ENCODE measurements at places on chromosomes 7 and 10.

GRCh38 chr7:1738511-1738910, 68.4 kb downstream of the ELFN1 start:
- no peak for DNase-seq

GRCh38 chr10:35480142-35480541, 125.0 kb upstream of the GJD4 start:
- DNase-seq, result peak; percentile 10

DNA sequence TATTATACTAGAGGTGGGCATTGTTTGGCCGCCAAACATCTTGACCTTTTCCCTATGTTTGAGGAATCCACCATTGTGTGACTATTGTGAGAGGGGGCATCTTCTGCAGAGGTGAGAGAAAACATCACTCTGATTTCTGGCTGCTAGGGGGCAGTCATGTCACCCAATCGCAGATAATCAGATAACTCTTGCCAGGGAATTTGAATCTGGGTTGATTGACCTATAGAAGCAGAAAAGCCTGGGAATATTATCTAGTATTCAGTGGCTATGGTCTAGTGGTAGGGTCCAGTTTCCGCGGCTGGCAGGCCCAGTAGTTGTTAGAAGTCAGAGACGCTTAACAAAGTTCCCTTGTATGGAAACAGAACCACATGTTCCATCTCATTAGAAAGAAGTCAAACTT, 808.5 kb downstream of the PHTF2 start:
- DNase-seq, result peak; percentile 11

- no peak for DNase-seq
These were observed 240.6 kb downstream of the VTI1A start for GRCh38 chr10:112687647-112688046.

DNA sequence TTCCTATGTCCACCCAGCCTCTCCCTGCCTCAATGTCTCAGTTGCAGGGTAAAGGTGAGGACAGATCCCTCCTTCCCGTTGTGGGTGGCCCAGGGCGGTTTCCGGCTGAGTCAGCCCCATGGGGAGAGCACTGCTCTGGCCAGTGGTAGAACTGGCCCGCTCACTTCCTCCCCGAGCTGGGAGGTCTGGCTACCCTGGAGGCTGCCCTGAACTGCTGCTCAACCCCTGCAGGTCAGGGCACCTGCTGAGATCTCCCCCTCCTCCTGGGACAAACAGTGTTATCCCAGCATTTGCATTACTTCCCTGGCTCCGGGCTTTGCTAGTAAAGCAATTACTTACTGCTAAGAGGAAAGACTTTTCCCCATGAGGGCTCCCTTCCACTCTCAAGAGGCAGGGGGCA, 21.4 kb upstream of the IMPDH1 start:
- no peak for DNase-seq

DNA sequence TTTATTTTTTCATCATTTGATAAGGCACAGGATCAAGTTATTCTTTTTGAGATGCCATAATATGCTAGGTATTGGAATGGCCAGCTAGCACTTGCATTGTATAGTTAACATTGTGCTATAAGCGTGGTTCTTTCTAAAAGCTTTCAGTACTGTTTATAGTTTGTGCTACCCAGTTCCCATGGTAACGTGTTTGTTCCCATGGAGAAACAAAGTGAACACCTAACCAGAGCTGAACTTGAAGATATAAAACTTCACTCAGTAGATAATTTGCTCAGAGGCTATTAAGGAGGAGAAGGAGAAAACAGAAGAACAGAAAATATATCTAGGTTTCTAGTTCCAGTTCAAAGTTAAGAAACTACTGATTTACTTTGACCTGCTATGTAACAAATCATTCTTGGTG, 23.6 kb upstream of the ITGB8 start:
- DNase-seq, result no peak

DNA sequence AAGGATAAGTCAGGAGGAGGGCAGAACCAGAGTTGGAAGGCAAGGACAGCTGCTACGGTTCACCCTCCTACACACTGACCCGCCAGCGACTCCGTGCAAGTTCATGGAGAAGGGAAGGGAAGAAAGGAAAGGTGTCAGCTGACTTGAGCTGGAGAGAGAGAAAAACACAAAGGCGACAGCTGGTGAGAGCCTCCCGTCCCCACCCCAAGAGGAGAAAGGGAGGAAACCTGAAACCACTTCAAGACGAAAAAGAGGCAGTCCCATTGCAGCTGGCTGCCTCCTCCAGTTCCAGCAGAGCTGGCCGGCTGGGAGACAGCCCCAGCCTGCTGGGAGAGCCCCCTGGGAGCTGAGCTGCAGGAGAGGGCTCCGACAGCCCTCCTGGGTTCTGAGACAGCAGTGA, 75.2 kb downstream of the PARD3 start:
- peak; percentile 45 for DNase-seq

- no peak for DNase-seq
These were observed 316.0 kb upstream of the AOAH start for GRCh38 chr7:37040330-37040729.

GRCh38 chr7:90621125-90621746, 25.1 kb downstream of the CDK14 start:
- no peak for DNase-seq

DNA sequence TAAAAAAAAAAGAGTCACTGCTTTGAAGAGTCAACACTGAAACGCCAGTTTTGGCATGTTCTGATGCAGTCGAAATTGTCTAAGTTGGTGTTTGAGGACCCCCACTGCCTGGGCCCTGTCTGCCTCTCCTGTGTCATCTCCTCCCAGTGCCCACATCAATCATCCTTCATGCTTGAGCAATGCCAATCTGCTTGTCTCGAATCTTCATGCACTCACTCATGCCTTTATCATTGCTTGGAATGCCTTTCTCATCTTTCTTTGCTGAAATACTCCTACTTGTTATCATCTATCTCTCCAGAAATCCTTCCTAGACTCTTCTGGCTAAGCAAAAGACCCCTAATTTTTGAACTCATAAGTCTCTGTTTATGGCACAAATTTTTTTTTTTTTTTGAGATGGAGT, 42.1 kb upstream of the PLPP4 start:
- no peak for DNase-seq

DNA sequence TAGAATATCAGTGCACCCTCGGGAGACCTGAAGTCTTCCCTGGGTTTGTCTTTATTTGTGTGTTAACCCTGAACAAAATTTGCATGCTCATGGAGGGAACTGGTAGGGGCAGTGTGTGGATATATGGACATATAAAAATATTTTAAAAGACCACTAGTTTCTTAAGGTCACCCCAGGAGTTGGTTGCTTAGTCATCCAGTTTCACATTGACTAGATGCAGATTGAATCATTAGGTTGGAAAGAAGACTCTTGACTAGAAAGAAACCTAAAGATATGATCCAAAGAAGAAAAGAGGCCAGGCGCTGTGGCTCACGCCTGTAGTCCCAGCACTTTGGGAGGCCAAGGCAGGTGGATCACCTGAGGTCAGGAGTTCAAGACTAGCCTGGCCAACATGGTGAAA, 137.1 kb downstream of the KAT6B start:
- no peak for DNase-seq

DNA sequence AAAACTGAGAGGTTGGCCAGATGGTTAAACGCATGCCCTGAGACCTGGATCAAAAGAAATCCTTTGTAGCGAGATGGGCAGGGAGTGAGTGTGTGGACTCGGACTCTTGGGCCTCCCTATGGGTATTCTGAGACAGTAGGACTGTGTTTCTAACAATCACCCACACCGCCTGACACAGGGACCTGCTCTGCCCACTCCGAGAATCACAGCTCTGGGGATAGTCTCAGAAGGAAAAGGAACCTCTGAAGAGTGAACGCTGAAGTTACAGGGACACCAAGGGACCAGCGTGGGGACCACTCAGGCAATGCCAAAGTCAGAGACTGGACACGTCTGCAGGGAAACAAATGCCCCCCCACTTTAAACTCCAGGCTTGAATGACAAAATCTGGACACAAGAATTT, 242.1 kb upstream of the TCERG1L start:
- no peak for DNase-seq

DNA sequence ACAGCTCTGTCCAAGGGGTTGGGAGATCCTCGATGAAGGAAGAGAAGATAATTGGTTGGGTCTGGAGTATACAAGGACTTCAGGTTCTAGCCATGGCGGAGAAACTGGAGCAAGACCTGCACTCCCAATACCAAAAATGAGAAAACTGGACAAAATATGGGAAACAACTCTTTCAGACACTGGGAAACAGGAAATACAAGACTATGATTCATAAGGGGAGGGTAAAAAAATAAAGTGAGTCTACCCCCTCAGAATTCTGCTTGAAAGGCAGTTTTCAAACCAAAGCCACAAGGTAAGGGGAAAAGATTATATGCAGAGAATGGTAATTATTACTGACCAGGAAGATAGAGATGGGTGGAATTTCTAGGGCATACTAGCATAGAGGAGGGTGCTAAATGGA, 10.2 kb upstream of the SEC61G start:
- DNase-seq, result no peak

DNA sequence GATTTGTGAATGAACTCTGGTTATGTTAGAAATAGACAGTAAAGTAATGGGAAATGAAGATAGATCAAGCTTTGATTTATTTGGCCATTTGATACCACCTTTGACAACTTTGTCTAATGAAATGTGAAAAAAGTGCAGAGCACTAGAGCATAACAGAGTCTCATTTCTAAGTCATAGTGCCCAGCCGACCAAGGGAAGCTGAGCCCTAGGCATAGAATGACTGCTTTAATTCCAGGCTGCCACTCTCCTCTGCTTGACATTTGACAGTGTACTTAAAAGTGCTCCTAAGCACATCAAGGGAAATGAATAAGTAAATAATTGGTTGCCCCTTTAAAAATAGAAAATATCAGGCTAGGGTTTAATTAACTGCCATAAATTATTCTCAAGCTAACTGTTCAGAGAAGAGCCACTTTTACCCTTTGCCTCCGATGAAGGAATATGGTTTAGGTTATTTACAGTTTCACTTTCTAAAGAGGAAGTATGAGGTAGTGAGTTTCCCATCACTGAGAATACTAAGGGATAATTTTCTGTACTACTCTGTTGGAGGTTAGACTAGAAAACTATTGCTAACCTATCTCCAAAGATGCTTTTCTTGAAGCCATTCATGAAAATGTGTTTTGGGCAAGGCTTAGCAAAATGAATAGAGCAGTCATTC, 591.6 kb downstream of the REEP3 start:
- DNase-seq, result no peak

- DNase-seq, result no peak
These were observed 309.3 kb downstream of the TCERG1L start for GRCh38 chr10:131002031-131002861.

- DNase-seq, result no peak
These were observed 43.8 kb upstream of the GPR26 start for GRCh38 chr10:123622381-123622780.

DNA sequence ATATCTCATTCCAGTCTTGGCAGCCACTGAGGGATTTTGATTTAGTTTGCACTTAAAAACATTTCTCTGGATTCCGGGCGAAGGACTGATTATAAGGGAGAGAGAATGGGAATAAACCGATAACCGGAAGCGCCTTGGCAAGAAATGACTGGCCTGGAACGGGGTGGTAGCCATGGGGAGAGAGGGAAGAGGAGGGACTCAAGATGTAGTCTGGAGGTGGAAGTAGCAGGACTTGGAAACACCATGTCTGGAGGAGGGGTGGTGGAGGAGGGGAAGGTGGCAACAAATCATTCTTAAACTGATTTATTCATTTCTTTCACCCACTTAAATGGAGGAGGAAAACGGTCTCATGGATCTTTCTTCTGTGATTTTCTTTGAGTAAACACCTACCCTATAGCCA, 238.1 kb downstream of the REEP3 start:
- DNase-seq, result no peak

DNA sequence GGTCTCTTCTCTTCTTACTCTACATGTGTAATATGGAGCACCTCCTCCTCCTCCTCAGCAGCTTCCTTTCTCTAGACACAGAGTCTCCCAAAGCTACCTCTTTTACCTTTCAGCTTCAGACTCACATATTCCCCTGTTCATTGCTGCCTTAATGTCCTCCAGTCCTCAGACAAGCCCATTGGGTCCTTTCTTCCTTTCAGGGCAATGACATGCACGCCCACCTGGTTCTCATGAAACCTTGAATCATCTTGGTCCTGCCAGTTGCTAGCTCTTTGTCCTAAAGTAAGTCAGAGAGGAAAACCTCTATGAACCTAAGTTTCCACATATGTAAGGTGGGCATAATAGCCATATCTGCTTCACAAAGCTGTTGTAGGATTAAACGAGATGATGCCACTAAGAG, 227.0 kb downstream of the RPS24 start:
- DNase-seq, result no peak

DNA sequence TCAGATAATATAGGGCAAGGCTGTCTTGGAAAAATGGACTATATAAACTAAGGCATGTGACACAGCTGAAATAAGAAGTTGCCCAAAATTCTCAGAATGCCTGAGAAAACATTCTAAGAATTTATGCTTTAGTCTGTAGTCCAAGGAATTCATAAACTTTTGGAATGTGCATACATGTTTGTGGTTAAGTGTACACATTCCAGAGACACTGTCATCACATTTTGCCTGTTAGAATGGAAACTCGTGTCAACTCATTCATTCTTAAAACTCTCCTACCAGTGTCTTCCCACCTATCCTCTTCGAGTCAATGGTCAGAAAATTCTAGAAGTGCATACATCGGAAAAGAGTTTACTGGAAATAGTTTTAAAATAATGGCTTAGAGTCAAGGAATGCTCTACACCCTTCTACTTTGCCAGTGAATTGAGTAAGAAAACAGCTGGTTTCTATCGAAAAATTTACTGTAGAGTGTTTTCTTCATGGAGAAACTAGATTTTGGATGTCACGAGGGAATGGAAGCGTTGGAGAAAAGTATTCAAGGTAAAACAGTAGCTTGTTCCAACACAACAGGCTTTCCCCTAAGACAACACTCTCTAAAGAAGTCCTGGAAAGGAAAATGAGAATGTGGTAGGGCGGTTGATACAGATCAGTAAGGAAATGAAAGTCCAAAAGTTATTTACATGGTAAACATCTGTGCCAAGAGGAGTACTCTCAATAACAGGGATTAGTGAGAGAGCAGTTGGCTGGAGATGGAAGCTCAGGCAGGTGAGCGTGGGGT, 1177.6 kb upstream of the C7orf33 start:
- no peak for DNase-seq

- no peak for DNase-seq
These were observed 179.9 kb upstream of the MBL2 start for GRCh38 chr10:52952391-52953055.

GRCh38 chr10:17003151-17003550, 126.5 kb downstream of the CUBN start:
- DNase-seq, result no peak

- DNase-seq, result no peak
These were observed 345.6 kb downstream of the MDFIC start for GRCh38 chr7:115267503-115267902.

GRCh38 chr10:46074196-46074946, 28.3 kb upstream of the MSMB start:
- DNase-seq, result no peak

- DNase-seq, result peak; percentile 22
These were observed 975 bp downstream of the GLCCI1 start for GRCh38 chr7:7969306-7970236.

Measured in HEK293T (cell line).